GM13976 (cell line): ENCODE measurements at places on chromosomes 7 and 10.
A peak's percentile ranks its signal among the peaks of the same experiment; 100 is the strongest.

- no peak for DNase-seq
Observed at GRCh38 chr10:103443475-103444185, 8.5 kb downstream of the CALHM2 start.

GRCh38 chr10:79260811-79261740, 86.2 kb upstream of the PPIF start:
- no peak for DNase-seq

DNA sequence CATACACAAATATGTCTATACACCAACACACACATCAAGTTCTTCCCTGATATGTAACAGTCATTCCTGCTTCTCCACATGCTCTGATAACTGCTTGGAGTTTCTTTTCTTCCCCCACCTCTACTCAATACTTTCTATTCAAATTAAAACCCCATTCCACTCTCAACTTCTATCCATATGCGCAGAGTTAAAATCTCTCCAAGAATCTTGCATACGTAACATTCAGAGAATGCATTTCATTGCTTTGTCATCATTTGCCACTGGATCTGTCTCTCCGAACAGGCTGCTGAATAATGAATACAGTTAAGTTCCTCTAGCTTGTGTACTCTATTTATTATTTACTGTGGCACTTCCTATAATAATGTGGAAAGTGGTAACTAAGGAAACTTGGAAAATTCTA, 68.8 kb downstream of the DGKB start:
- DNase-seq, result no peak

DNA sequence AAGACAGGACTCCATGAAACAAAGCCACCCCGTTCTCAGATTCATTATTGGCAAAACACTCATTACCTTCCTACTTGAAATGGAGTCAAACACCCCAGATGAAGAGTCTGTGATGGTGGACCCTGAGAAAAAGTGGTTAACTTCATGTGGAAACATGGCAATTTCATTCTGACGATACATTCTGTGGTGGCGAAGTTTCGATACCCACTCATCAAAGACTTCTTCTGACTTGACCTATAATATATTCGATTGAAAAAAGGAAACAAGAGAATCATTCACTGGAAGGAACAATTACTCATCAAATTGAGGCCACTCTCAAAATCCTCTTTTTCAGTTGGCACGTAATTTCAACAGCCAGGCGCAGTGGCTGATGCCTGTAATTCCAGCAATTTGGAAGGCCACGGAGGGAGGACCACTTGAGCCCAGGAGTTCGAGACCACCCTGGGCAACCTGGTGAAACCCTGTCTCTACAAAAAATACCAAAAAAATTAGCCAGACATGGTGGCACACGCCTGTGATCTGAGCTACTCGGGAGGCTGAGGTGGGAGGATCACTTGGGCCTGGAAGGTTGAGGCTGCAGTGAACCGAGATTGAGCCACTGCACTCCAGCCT, 108.8 kb upstream of the GSDME start:
- no peak for DNase-seq

DNA sequence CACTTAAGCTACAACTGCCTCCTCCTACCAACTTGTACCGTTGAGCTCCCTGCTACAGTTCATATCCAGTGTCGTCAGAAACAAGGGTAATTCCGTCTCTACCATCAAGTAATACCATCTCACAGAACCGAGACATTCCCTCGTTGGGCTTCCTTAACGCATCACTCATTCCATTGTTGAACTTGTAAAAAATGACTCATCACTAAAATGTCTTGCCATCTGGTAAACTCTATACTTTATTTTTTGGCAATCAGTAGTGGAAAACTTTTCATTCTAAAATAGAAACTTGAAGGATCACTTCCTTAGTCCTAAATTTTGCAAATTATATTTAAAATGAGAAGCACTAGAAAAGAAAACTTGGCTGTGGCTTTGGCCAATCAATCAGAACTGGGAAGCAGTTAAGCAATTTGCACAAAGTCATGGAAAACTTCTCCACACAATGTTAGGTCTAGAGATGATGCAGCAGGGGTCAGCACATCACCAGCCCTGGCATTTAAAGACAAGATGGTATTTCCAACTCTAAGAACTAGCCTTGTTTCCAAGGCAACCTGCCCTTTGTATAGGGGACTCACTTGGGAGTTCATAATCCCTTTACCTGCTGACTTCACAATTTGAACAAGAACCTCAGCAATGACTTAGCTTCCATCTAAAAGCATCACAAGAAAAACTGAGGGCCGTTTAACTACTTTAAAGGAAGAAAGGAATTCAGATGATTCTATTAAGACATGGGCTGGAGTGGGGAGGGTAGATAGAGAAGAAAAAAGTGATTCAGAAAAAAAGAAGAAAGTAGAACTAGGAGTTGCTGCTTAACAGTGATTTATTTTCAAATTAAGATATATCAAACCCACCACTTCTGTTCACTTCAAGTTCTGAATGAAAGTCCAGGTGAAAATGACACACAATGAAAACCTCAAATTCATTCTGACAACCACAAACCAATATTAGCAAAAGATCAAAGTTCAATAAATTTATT, 288.1 kb downstream of the PARD3 start:
- no peak for DNase-seq

GRCh38 chr10:2011106-2011716, 273.9 kb upstream of the ADARB2 start:
- no peak for DNase-seq

- DNase-seq, result peak; percentile 18
Observed at GRCh38 chr7:97506728-97507127, 225.2 kb upstream of the TAC1 start.

DNA sequence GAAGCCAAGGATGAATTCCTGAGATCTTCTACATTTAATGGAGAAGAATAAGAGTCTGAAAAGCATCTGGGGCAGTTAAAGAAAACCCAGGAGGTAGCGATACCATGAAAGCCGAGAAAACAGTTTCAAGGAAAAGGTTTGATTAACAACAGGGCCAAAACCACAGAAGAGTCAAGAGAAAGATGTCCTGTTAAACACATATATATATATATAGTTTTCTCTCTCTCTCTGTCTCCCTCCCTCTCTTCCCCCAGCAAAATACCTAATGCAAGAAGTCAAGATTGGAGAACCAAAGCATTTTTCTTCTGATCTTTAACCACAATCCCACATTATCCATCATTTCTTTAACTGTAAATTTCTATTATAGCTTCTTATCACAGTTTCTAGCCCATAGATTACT, 261.4 kb downstream of the SNX13 start:
- no peak for DNase-seq

DNA sequence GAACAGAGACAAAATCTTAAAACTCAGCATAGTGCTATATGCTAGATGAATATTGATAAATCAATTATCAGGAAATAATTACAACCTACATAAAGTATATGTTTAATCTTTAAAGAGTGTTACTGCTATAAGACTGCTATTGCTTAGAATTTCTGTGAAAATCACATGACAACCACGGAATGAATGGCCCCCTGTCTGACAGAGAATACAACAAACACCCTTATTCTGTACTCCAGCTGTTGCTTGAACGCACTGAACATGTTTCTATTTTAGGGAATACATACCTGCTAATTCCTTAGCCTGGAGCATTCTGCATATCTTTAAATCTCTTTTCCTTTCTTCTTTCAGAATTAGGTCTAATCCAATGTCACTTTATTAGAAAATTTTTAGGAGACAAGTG, 452.4 kb upstream of the PHF14 start:
- DNase-seq, result no peak

- DNase-seq, result peak; percentile 65
Observed at GRCh38 chr10:30413996-30414576, 19.9 kb upstream of the MAP3K8 start.

DNA sequence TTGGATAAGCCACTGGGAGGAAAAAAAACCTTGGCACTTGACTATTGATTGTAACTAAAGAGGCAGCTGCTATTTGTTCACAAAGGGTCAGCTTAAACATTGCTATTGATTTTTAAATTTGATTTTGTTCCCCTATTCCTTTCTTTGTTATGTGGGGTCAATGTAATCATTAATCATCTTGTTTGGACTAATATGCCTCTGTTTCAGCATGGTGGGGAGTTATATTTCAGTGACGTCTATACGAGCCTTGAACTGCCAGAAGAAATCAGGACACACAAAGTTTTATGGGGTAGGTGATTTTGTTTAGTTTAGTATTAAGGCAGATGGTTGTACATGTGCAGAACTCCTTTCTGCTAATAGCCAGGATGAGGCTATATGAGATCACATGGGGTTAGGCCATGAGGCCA, 7.5 kb downstream of the AS3MT start:
- DNase-seq, result no peak

- DNase-seq, result no peak
Observed at GRCh38 chr10:81708929-81709328, 166.1 kb upstream of the NRG3 start.

DNA sequence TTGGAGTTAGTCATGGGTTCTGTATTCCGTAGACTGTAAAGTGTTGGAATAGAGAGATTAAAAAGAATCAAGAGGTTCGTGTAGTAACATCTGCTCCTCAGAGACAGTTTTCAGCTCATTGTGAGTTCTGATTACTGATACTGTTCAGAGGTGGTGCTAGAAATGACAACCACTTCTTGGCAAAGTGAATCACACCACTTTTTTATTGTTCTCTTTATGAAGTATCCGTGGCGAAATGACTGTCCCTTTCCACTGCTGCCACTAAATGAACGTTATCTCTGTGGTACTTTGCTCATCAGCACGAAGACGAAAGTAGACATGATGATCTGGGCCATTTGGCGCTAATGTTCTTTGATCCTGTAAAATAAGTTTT, 860 bp downstream of the RPP30 start:
- DNase-seq, result no peak

GRCh38 chr10:62853710-62854109, 37.5 kb upstream of the EGR2 start:
- DNase-seq, result no peak

- no peak for DNase-seq
Observed at GRCh38 chr10:103423748-103424147, 27.3 kb downstream of the PDCD11 start.

GRCh38 chr10:21888959-21889358, 114.6 kb downstream of the DNAJC1 start:
- peak; percentile 22 for DNase-seq

DNA sequence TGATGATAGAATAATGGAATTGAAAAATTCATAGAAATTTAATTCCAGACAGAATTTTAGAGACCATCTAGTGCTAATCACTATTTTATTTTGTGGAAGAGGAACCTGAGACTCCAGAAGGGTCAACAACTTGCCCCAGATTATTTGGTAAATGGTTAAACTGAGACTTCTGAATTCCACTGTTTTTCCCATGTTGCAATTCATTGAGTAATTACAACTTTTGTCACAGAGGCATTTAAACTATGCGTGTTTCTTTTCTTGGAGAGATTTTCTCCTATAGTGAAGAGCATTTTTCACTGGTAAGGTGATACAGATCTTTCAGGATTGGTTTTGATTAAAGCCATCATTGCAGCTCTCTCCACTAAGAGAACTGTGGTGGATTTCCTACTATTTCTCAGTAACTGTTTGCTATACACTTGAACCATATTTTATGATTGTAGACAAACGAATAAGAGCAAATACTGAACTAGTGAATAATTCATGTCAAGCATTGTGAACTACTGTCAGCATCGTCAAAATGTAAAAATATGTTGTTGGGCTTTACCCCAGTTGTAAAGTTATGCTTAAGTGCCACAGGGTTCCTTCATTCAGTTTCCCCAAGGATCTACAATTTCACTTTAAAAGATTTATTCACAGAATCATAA, 26.5 kb downstream of the LRGUK start:
- DNase-seq, result no peak

GRCh38 chr7:159033956-159034355, 110.7 kb downstream of the VIPR2 start:
- no peak for DNase-seq

- peak; percentile 18 for DNase-seq
Observed at GRCh38 chr7:12584930-12585329, 14.4 kb downstream of the SCIN start.

GRCh38 chr7:80807166-80807900, 111.5 kb downstream of the SEMA3C start:
- DNase-seq, result no peak

- no peak for DNase-seq
Observed at GRCh38 chr7:116799916-116800315, 62.5 kb upstream of the CAPZA2 start.

GRCh38 chr7:147721962-147722830, 868.4 kb upstream of the C7orf33 start:
- no peak for DNase-seq

DNA sequence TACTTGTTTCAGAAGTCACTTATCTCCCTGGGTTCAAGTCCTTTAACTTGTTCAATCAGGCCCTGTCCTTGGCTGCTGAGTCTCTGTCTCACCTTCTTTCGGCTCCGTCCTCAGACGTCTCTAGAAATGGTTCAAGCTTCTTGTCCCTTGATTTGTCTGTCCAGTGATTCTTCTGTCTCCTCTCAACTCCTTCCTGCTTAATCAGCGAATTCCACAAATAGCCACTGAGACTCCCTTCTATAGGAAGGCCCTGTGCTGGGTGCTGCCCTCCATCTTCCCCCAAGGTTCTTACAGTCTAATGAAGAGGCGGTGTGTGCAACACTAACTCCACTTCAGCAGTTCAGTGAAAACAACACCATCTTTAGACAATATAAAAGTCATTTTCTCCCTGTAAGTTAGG, 12.7 kb downstream of the FAM241B start:
- DNase-seq, result no peak

- DNase-seq, result no peak
Observed at GRCh38 chr7:50436133-50436806, 13.9 kb downstream of the FIGNL1 start.
